ENCODE measurements at places on chromosomes 16 and 17.

GRCh38 chr16:63442246-63442645, 1406.0 kb upstream of the CDH8 start:
- DNase-seq: no peak

GRCh38 chr17:2611627-2612026, 18.2 kb downstream of the PAFAH1B1 start:
- DNase-seq: no peak

GRCh38 chr16:69724981-69725479, 1.3 kb downstream of the NQO1 start:
- no peak for DNase-seq

GRCh38 chr16:11121914-11122692, 133.9 kb downstream of the SOCS1 start:
- no peak for DNase-seq

GRCh38 chr17:4908301-4908700, 5.4 kb upstream of the CHRNE start:
- DNase-seq: no peak

DNA sequence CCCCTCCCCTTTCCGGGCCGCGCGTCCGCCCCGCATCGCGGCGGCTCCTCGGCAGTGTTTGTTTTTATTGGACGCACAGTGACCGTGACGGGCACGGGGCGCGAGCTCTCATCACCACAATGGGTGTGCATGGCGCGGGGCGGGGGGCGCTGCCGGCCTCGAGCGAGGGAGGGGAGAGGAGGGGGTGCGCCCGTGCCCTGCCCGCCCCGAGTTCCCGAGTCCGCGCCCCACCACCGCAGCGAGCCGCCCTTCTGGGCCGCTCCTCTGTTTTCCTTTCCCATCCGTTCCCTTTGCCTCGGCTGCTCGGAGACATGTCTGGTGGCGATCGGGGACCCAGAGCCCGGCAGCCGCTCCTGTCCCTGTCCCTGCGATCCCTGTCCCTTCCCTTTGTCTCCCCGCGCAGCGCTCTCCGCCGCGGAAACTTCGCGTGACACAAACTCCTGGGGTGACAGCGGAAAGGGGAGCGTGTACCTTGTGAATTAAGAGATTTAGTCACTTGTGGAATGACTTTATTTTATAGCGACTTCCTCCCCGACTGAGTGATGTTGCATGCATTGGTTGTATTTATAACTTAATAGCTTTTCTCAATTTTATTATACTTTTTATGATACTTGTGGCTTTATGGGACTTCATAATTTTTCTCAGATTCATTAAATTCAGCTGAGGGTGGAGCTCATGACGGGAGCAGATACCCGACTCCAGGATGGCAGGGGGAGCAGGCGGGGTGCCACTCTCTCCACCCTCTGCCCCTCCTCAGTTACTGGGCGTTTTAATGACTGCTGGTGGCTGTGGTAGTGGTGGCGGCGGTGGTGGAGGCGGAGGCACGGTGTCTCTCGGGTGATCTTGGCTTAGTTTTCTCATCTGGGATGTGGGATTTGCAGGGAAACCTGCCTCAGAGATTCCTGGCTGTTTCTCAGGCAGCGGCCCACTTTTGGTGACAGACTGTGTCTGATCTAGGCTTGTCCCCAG, 40.8 kb downstream of the MRM1 start:
- DNase-seq: no peak

GRCh38 chr16:75732871-75733270, 6.6 kb upstream of the CPHXL start:
- DNase-seq: no peak

GRCh38 chr17:47894498-47895346, 1.3 kb upstream of the SP2 start:
- no peak for DNase-seq

GRCh38 chr17:39485555-39485954, 24.3 kb downstream of the CDK12 start:
- DNase-seq: no peak

GRCh38 chr16:78796221-78796866, 696.9 kb downstream of the WWOX start:
- DNase-seq: no peak

GRCh38 chr17:50949989-50950877, 84.1 kb upstream of the TOB1 start:
- no peak for DNase-seq

DNA sequence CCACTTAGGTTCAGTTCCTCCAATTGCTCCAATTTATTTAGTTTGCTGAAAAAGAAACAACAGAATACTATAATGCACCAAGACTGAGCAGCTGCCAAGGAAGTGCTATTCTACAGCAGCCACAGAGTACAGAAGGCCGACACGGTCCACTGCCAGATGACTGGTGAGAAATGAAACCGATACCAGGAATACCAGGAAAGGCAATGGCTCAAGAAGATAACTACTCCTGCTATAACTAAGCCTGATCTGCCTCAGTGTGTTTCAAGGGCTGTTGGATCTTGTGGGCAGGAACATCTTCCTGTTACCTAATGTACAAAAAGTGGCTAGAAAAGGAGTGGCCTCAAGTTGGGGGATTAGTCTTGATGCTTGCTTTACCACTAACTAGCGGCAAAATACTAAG, 32.8 kb downstream of the MARVELD3 start:
- no peak for DNase-seq

- DNase-seq: no peak
Measured at GRCh38 chr16:88348377-88349152, 34.2 kb upstream of the ZNF469 start.

DNA sequence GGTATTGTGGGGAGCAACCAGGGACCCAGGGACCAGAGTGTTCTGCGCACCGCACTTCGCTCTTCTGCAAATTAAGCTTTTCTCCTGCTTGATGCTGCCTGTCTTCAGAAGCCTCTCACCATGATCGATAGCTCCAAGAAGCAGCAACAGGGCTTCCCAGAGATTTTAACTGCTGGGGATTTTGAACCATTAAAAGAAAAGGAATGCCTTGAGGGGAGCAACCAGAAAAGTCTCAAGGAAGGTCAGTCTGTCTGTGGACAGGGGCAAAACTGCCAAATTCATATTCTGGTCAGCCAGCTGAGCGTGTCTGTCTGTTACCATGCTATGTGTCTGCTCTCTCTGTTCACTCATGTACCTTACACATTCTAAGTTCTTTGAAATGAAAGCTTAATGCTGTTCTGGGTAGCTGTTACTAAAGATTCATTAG, 115.7 kb downstream of the MRTFB start:
- DNase-seq: no peak

- no peak for DNase-seq
Measured at GRCh38 chr16:73793260-73793659, 503.4 kb upstream of the PSMD7 start.

Measured in stimulated activated CD8-positive, alpha-beta memory T cell treated with anti-CD3 and anti-CD28 coated beads, Interleukin-7, amount 100 ng/mL, for 48 hours (primary cell).